ENCODE measurements at places on chromosomes 5 and 9. TPM values are rescaled to one million over a fixed set of nuclear protein-coding genes. Genes with fewer than 3 reads are reported as not detected.

The SPATA31A3 gene
- total RNA-seq, result not detected

The MEIKIN gene
- not detected for total RNA-seq

The FCHSD1 gene
- 8.5 TPM for total RNA-seq

The BARHL1 gene
- total RNA-seq, result not detected

The CDX1 gene
- not detected for total RNA-seq

The MRPL41 gene
- 89.5 TPM for total RNA-seq
